NB4 (cell line): ENCODE measurements at places on chromosomes 5 and 9.

DNA sequence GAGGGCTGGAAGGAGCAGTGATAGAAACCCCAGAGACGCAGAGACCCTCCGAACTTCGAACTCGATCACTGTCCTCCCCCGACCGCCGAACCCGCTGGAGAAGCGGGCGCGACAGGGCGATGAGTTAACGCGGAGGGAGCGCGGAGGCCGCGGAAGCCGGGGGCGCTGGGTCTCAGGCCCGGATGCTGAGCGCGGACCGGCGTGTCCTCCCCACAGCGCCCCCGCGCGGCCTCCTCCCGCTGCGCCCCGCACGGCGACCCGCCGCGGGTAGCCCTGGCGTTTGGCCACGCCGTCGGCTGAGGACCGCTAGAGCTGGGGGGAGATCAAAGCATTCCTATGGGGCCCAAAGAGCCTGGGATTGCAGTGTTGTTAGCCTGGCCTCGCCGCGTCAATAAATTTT, 7.7 kb upstream of the DMRT2 start:
- no peak for DNase-seq

GRCh38 chr9:119611565-119611964, 242.3 kb upstream of the BRINP1 start:
- DNase-seq: no peak

DNA sequence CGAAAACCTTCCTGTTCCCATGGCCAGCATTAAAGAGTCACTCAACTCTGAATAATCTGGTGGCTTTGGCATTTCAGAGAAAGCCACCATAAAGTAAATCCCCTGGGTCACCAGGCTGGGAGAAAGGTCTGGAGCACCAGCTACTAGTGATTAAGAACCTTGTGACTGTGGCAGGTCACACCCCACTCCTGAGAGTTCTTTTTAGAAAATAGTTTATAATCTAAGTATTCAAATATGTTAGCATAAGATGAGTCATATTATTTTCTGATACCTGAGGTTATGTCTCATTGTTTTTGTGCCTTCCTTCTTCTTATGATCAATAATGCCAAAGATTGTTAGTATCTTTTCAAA, 351.7 kb downstream of the ARRDC3 start:
- DNase-seq: no peak

DNA sequence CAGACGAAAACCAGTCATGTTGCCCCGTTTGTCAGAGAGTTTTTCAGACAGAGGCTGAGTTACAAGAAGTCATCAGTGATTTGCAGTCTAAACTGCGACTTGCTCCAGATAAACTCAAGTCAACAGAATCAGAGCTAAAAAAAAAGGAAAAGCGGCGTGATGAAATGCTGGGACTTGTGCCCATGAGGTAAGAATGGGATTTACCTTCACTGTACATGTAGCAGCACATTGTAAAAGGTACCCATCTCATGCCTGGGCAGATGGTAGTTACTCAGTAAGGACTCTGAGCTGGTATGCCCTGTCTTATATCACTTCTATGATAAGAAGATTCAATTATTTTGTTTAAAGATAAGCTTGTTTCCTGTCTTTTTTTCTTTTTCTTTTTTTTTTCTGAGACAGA, 38.8 kb downstream of the RAD50 start:
- DNase-seq: no peak

- DNase-seq: no peak
Observed at GRCh38 chr9:83166372-83166771, 103.4 kb upstream of the RASEF start.

DNA sequence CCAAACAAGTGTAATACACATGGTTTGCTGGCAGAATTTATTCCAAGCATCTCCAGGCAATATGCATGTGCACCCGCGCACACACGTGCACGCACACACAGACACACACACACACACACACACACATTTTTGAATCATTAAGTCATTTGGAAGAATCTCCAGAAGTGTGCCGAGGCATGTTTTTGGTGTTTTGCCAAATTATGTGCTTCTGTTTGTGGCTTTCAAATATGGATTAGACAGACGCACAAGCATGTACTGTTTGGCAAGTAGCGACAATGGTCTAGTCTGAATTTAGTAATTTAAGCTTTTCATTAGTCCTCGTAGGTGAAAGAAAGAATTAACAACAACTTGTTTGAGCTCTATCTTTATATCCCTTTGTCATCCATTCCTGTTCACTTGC, 36.7 kb downstream of the NFIB start:
- DNase-seq: no peak

DNA sequence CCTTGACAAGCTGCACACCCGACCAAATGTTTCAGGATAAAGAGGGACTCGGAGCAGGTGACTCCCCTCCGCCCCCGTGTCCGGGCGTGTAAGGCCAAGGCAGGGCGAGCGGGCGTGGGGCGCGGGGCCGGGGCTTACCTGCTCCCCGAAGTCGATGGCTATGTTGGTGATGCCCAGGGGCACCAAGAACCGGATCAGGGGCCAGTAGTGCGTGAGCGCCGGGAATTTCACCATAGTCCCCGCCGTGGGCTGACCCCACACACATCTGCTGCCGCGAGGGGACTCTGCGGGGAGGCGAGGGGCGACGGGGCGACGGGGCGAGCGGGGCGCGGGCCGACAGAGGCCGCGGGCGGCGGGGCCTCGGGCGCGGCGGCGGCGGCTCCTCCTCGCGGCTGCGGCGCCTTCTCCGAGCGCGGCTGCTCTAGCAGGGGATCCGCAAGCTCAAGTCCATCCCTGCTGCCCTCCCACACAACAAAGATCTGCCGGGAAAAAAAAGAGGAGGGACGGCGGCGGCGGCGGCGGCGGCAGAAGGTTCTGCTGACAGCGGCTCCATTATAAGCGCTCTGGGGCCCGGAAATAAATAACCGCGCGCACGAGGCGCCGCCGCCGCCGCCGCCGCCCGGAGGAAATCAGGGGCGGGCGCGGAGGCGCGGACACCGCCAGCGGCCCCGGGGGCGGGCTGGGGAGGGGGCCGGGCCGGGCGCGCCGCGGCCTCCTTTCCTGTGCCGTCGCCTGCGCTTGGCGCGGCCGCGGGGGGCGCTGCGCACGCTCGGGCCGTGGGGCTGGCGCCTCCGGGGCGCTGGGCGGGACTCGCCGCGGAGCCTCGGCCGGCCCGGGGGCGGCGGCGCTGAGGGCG, at the start of gene ANKH:
Gene ANKH, minus strand, starts transcription at position 565 of the 856 bp plus-strand sequence. Its CDS starts 331 bp downstream, at position 234.
- DNase-seq: peak; percentile 88

- DNase-seq: no peak
Observed at GRCh38 chr5:92769978-92770377, 811.0 kb downstream of the NR2F1-AS1 start.

- no peak for DNase-seq
Observed at GRCh38 chr5:3311433-3311832, 284.2 kb upstream of the IRX1 start.

DNA sequence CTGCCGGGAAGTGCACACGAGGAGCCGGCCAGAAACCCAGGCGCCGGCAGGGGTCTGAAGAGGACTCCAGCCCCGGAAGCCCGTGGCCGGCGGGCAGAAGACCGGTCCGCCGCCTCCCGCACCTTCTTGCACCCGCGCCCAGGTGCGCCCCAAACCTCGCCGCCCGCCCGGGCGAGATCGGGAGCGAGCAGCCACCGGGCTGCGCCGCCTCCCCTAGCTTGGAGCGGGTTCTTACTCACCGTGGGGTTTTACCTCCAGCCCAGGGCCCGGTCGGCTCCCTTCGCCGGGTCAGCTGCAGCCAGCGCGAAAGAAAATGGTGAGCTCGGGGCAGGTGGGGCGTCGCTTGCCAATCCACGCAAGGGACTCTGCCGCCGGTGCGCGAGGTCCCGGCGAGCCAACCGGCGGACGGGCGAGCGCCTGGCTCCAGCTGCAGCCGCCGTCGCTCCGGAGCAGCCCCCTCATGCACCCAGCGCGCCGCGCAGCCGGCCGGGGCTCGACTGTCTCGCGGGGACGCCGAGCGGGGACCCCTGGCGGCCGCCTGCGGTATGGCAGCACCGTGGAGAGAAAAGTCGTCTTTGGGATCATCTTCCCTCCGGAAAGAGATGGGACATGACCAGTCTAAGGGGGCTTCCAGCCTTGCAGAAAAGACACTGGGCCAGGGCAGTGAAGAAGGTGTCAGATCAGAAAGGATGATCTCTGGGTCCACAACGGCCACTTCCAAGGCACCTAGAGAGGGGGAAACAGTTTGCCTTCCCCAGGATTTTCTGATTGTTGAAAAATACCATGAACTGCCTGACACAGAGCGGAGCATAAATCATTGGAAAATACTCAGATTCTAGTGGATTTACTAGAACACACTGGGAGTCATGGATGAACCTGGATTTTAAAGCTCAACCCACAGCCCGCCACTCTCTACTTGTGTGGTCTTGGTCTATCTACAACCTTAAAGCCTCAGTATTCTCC, at the start of gene MOB3B:
Gene MOB3B, minus strand, starts transcription at position 499 of the 963 bp plus-strand sequence. CDS start 74,264 bp downstream, outside the sequence.
- DNase-seq: peak; percentile 78

DNA sequence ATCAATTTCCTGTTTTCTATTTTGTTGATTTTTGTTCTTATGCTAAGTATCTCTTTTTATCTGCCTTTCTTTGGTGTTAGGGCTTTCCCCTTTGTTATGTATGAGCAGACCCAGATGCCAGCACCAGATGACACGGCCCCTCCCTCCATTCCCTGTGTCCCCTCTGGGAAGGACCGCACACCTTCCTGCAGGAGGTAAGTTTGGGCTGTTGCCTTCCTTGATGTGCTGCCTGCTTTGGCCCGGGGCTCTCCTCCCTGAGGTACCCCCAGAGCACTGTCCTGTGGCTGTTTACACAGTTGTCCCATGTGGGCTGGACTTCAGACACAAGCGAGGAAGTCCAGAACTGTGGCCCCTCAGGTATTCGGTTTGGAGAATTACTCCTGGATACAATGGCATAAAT, 343.8 kb upstream of the IRX1 start:
- no peak for DNase-seq

DNA sequence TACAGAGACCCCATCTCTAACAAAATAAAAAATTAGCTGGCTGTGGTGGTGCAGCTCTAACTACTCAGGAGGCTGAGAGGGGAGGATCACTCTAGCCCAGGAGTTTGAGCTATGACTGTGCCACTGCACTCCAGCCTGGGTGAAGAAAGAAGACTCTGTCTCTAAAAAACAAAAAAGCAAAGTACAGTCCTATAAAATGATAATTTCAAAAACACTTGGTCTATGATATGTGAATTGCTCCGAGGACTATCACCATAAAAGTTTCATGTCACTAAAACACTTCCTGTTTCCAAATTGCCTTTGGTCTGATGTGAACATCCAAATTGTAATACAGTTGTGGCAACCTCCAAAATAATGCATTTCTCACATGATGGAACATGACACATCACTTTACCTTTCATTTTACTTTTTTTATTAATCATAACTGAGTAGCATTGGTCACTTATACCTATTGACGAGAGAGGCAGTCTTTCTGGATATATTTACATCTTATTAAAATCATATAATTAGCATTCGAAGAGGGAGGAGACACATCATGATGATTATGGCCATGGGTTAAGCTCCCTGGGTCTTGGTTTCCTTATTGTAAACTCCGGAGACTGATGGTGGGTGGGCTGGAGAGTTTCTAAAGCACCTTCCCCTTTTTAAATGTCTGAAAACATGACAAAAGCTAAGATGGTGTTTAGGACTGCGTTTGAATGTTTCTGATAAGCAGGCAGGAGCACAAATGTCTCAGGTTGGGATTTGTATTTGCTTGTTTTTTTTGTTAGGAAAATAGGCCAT, 25.8 kb upstream of the CD180 start:
- DNase-seq: no peak
